G401 (cell line): ENCODE measurements at places on chromosomes 5 and 9. TPM values are rescaled to one million over a fixed set of nuclear protein-coding genes. Genes with fewer than 3 reads are reported as not detected.

KIF20A gene
- 30.7 and 51.0 TPM in 2 replicates for total RNA-seq

BTNL8 gene
- not detected in 2 replicates for total RNA-seq

ADAMTS2 gene
- total RNA-seq: not detected in 2 replicates

PTPRD gene
- 13.0 and 15.0 TPM in 2 replicates for total RNA-seq

SPATA9 gene
- not detected in 2 replicates for total RNA-seq

FABP6 gene
- total RNA-seq: 1.3 and 5.0 TPM in 2 replicates

ADRB2 gene
- not detected in 2 replicates for total RNA-seq

CDX1 gene
- not detected in 2 replicates for total RNA-seq

ANKRD34B gene
- 0.17 TPM in 1 of 2 replicates, not detected in the other for total RNA-seq

CCL28 gene
- not detected in 2 replicates for total RNA-seq

FUT7 gene
- not detected in 2 replicates for total RNA-seq
